Hippocampal formation (tissue), 2 donors: ENCODE measurements at places on chromosomes 6 and 20.

DNA sequence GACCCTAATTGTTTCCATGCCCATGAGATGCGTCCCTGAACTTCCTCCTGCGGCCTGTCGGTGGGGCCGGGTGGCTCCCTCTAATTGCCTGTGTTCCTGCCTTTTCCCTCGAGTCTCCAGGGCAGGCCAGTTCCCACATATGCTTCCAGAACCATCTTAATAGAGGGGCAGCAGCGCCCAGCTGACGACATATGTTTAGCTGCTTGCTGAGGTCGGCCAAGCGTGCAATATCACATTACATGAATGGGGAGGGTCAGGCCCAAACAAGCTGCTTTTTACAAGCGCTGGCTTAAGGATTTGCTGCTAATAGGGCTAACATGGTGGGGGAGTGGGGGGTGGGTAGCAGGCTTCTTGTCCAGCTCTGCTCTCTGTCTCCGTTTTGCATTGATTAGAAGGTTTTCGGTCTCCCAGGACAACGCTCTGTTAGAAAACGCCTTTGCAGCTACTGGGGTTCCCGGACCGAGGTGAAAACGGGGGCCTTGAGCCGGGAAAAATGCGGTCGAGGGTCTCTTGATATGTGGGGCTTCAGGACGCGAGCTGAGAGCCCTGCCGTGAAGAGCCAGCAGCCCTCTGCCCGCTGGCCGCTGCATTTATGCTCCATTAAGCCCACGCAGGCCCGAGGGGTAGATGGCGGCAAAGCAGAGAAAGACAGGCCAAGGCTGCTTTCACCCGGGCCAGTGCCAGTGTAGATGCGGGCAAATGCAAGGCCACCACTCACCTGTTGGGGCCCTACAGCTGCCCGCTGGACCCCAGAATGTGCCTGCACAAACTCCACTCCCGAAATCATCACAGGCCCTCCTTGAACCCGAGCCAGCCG is 308.5 kb downstream of the BMP7 start:
- no peak for DNase-seq

- DNase-seq: no peak
Measured at GRCh38 chr6:135600086-135600702, 102.7 kb upstream of the AHI1 start.

DNA sequence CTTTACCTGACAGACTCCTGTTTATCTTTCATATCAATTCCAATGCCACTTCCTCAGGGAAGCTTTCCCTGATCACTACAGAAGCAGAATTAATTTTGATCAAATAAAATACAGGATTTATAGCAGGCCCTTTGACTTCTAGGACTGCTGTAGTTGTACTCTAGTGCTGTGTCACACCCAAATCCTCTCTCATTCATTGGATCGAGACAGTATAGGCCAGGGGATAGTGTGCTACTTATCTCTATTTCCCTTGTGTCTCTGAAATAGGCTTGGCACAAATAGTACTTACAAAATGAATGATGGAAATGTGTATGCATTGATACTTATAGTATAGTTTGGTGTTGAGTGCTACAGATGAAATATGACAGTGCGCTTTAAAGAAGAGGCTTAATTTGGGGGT is 19.8 kb downstream of the RALY start:
- no peak for DNase-seq

- DNase-seq: no peak
Measured at GRCh38 chr20:51584116-51584515, 41.6 kb upstream of the NFATC2 start.

- no peak for DNase-seq
Measured at GRCh38 chr20:39986173-39986904, 702.7 kb downstream of the MAFB start.

DNA sequence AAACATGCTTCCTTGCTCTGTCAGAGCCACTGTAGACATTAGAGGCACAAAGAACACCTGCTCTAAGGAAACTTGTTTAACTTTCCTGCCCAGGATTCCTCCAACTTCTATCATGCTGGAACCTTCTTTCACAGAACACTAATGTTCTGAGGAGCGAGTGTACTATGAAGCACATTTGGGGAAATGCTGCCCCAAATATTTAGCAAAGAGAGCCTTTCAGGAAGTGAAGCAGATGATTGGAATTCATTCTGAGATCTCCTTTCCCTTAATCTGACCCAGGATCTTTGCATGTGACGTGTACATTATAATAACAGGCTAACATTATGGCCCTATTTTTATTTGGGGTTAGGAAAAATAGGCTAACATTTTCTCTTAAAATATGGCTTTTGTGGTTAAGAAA is 21.0 kb upstream of the FYN start:
- DNase-seq: no peak

- DNase-seq: no peak
Measured at GRCh38 chr6:132900849-132901248, 86.5 kb downstream of the RPS12 start.

- no peak for DNase-seq
Measured at GRCh38 chr20:42402455-42402854, 784.3 kb upstream of the CHD6 start.

DNA sequence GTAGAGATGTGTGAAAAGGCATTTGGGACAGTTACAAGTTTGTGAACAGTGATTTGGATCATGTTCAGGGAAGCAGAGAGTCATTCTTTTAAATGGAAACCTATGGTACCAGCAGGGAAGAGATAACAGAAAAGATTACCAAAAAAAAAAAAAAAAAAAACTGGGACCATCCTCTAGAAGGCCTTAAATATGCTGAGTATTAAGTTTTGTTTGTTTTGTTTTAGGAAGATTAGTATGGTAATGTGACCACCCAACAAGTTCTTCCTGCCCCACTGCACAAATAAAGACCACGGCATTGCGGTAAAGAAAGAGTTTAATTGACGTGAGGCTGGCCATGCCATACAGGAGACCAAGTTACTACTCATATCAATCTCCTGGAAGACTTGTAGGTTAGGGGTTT is 946.2 kb downstream of the KIF16B start:
- DNase-seq: no peak

- no peak for DNase-seq
Measured at GRCh38 chr20:9503526-9504245, 10.7 kb upstream of the LAMP5 start.

- DNase-seq: peak; percentile 53
Measured at GRCh38 chr6:160766989-160767646, 65.1 kb downstream of the PLG start.

DNA sequence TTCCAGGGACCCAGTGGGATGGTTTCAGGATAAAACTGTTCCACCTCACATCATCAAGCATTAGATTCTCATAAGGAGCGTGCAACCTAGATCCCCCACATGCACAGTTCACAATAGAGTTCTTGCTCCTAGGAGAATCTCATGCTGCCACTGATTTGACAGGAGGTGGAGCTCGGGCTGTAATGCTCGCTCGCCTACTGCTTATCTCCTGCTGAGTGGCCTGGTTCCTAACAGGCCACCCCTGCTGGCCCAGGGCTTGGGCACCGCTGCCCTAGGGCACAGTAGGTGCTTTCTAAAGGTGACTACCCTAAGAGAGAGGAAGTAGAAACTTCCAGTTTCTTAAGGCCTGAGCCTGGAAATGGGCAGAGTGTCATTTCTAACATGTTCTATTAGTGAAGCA is 656.9 kb downstream of the PRKN start:
- no peak for DNase-seq

DNA sequence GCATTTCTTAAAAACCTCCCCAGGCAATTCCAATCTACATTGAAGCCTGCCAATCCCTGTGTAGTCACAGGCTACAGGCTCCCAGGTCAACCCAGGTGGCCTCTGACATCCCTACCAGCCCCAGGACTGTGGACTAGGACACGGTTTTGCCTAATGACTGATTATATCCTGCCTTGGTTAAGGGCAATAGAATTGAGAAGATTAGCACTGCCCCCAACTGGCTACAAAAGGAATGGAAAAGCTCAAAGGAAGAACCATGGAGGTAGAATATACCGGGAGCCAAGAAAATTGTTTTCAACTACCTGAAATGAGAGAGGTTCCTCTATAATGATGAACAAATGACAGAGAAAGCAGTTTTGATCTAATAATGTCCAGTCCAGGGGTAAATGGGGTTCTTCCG is 421.1 kb upstream of the AGPAT4 start:
- no peak for DNase-seq

GRCh38 chr6:15363164-15363522 is 117.3 kb downstream of the JARID2 start:
- no peak for DNase-seq

DNA sequence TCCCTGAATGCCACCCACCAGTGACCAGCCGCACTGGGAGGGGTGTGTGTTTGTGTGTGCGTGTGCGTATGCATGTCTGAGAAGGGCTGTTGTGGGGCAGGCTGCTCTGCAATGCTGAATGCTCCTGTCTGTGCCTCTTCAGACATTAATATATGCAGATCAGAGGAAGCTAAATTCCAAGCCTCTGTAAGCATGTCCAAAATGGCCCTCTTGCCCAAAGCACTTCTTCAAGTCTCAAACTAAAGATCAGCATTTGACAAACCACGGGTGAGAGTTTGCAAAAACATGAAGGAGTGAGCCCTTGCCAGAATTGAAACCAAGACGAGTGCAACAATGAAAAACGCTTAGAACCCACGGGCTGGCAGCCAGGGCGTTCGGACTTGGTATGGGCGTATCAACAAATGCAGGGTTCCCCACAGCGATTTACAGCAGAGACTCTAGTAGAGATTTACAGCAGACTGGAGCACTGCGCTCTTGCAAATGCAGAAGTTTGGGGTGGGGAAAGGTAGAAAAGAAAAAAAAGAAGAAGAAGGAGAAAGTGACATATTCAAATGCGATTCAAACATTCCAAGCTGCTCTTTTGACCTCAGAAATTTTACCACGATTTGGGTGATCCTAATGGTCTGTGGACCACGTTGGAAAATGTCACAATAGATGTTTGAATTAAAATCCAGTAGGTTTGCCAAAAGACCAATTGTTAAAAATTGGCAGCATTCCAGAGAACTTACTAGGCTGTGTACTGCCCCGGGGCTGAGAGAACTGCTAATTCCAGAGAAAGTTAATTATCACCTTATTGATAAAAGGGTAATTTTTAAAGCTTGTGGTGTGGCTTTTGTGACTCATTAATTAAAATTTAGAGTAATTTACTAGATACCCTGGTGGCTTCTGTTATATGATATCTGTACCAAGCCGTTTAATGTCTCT is 3.5 kb downstream of the SCML4 start:
- peak; percentile 32 for DNase-seq

DNA sequence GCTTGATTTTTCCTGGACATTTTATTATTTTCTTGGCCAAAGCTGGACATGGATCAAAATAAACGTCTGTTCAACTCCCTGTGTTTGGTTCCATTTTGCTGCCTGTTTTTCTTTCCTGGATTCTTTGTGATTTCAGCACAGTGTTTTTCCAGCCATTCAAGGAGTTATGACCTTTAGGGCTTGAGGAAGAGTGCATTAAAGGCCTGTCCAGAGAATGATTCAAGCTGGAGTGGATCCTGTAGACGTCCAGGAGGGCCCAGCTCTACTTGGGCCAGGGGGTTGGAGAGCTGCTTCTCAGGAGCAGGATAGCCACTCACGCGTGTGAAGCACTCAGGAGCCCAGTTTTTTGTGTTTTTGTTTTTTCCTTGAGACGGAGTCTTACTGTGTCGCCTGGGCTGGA is 56.5 kb upstream of the IER3 start:
- DNase-seq: no peak

DNA sequence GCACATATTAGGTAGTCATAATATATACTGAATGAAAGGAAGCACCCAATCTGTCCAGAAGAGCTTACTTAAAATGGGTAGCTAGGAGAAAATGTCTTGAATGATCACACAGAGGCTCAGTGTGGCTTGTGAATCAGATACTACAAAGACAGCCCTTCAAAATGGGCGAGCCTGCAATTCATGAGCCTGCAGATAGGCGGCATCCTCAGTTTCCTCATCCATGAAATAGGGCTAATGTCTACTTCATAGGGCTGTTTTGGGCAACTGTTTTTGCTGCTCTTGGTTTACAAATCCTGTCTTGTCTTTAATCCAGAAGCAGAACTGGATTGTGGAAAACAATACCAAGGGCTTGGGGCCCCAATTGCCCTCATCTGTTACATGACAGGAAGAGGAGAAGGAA is 129.3 kb upstream of the KCNK16 start:
- DNase-seq: no peak

- DNase-seq: no peak
Measured at GRCh38 chr20:11582060-11582459, 335.6 kb upstream of the BTBD3 start.

DNA sequence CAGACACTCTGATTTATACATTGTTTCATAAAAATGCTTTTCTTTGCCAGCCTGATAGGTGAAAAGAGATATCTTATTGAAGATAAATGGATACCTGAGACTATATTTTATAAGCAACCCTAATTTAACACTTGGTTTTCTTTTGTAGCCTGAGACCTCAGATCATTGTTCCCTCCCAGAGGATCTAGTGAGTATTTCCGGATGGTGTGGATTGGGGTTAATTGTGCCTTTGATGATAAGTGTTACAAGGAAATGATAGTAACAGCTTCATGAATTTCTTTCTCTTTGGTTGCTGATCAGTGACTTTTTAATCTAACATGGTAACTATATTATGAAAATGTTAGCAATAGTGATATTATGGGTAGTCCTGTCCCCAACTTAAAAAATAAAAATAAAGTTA is 30.4 kb downstream of the KDM1B start:
- no peak for DNase-seq

DNA sequence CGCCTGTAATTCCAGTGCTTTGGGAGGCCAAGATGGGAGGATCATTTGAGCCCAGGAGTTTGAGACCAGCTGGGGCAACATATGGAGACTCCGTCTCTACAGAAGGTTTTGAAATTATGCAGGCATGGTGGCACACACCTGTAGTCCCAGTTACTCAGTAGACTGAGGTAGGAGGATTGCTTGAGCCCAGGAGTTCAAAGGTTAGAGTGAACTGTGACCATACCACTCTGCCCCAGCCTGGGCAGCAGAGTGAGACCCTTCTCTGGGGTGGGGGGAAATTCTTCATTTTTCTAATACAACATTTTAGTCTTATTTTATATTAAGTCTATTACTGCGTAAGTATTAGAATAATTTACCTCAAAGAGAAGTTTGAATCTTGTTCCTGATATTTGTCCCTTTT is 20.1 kb upstream of the SUMO4 start:
- no peak for DNase-seq

DNA sequence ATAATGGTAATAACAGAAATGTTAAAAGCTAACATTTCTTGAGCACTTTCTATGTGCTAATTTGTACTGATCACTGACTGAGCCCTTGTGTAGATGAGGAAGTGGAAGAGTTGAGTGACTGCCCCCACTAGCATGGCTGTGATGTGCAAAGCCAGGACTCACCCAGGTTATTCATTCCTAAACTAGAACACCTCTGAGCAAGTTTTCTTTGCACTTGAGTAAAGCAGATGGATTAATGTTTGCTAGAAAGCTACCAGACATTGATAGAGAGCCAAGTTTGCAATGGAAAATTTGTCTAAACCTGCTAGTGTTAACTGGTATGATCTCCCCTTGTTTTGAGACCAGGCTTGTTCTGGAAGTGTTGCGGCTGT is 467.4 kb upstream of the PLCB4 start:
- DNase-seq: no peak

- no peak for DNase-seq
Measured at GRCh38 chr6:13281686-13282085, 46.7 kb downstream of the TBC1D7 start.
